AML-193 (cell line): ENCODE measurements at places on chromosomes 3 and 15.

GRCh38 chr3:188003188-188004171 is 150.5 kb upstream of the LPP start:
- no peak for DNase-seq

GRCh38 chr3:15645740-15646501 is 44.4 kb downstream of the BTD start:
- no peak for DNase-seq

DNA sequence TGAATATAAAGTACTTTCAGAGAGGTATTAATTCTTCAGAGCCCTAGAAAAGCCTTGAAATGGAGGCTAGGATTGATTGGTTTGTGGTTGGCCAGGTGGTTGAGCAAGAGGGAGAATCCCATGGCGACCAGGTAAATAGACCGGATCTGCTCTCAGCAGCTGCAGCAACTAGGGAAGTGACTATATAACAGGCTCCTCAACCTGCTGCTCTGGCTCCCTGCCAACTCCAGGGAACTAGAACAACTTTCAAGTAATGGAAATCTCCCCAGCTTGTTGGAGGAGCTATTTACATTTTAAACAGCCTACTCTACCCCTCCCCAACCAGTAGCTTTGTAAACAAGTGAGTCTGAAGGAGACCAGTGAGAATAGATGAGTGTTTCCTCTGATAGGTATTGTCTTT is 121.8 kb upstream of the CADM2 start:
- DNase-seq: no peak

- no peak for DNase-seq
These were observed 7.4 kb upstream of the CAMP start for GRCh38 chr3:48215876-48216275.

- DNase-seq: peak; percentile 91
These were observed 10.7 kb upstream of the ANXA2 start for GRCh38 chr15:60408463-60408981.
